EL (cell line): ENCODE measurements at places on chromosomes 4 and X.

GRCh38 chr4:25976780-25977179 is 62.8 kb downstream of the SMIM20 start:
- no peak for DNase-seq

DNA sequence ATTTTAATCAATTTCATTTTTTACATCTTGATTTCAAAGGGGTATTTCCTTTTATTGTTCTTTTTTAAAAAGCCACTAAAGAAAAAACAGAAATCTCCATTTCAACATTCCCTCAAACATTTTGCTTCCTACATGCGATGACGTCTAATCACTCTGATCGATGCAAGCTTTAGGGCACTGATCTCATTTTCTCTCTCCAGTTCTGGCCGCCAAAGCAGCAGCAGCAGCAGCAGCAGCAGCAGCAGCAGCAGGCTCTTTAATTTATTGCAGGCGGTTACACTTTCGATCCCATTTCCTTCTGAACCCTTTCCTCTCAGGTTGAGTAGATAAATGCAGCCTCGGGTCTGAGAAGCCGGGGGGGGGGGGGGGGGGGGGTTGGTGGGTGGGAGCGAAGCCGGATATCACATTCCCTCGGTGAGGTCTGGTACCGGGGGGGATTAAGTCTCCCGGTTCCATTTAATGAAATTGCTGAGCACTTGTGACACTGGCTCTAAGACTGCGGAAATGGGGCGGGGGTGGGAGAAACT is 3.4 kb upstream of the PCDH7 start:
- DNase-seq, result peak; percentile 47

- DNase-seq, result peak; percentile 71
Measured at GRCh38 chr4:159071178-159071968, 31.5 kb upstream of the RAPGEF2 start.

DNA sequence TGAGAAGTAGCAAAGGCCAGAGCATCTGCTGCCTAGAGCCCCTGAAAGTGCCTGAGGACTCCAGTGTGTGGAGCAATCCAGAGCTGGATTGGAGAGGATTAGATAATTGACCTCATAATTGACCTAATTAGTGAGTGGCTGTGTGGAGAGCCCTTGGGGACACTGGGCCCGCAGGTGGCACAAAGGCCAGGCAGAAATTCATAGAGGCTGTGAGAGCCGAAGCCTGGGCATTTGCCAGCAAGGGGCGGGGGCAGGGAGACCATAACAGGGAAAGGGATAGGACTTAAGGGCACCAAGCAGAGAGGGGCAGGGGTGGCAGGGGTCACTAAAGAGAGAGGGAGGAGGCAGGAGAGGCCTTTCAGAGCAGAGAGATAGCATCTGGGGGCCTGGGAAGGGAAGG is 45.3 kb downstream of the EFNB1 start:
- no peak for DNase-seq

- peak; percentile 41 for DNase-seq
Measured at GRCh38 chr4:14415146-14415545, 587.1 kb upstream of the CPEB2 start.
